Inflammatory macrophage treated with lipopolysaccharide for 4 hours (primary cell): ENCODE measurements at places on chromosomes 3 and 15.

DNA sequence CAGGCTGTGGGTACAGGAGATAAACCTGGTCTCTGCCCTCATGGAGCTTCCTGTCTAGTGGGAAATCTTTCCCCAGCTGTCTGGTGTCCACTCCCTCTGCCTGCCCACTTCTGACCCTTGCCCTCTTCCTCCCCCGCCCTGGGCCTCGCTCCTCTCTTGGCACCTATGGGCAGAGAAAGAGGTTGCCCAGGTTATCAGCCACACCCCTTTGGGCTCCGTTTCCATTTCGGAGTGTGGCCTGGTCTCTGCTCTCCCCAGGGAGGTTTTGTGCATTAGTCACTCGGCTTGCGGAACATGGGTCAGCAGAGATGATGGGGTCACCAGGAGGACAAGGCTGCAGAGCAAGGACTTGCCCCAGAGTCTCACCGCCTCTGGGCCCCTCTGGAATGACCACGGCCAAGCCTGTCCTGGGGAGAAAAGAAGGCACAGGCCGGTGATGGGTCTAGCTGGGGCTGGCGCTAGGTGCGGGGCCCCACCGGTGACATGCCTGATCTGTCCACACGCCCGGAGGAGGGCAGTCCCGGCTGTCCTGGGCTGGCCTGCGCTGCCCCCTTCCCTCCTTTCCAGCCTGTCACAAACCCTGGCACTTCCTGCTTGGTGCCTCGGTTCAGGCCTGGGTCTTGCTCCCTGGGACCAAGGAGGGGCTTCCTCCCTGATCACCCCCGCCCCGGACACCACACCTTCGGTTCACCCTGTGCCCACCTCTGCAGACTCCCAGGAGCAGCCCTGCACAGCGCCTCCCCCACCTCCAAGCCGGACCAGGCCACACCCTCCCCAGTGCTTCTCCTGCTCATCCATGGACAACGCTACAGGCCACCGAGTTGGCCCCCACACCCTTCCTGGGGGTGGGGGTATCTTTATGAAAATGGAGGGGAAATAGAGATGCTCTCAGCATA is 35.6 kb upstream of the MUC4 start:
- no peak for DNase-seq

DNA sequence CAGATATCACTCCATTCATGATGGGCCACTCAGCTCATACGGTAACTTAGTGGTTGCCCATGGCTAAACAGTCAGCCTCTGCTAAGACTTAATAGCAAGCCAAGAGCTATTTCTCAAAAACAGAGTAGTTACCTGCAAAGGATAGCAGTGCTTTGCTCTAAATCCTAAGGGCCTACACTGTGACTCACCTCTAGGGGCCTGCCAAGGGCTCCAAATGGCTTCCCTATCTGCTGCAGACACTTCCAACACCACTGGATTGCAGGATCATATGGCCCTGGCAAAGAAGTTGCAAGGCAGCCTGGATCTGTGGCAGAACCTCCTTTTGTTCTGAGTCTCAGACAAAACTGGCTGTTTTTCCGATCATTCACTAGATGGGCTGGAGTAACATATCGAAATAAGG is 17.8 kb downstream of the CGGBP1 start:
- DNase-seq = no peak

DNA sequence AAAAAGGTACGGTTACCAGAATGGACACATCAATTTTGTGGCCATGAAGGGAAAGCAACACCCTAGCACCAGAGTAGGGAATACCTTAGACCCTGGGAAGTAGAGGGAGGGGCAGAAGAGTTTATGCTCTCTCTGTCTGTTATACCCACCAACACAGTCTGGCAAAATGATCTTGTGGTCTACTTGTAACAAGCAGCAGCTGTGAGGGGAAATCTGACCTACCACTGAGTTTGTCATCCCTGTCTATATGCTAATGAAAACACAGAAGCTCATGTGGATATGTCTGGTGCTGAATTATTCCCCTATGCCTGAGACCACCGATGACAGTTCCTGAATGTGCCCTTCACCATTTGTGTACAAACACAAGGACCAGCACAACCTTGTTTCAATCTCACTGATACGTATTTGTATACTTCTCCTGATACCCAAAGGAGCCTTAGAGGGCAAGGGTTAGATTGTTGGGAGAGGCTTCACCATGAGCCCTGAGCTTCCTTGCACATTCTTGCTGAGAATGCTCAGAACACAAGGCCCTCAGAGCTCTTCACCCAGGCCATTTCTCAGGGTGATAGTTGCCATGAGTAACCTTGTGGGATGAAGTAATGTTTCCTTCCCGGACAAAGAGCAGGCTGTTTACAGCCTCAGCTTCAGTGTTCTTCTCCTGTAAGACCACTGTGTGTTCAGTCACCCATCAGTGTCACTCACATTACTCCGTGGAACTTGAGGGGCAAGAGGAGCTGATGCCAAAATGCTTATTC is 24.7 kb upstream of the ZNF639 start:
- no peak for DNase-seq

- peak; percentile 56 for DNase-seq
Measured at GRCh38 chr3:139937674-139938279, 2.8 kb downstream of the CLSTN2 start.

GRCh38 chr15:59997070-59997701 is 6.9 kb upstream of the FOXB1 start:
- no peak for DNase-seq

DNA sequence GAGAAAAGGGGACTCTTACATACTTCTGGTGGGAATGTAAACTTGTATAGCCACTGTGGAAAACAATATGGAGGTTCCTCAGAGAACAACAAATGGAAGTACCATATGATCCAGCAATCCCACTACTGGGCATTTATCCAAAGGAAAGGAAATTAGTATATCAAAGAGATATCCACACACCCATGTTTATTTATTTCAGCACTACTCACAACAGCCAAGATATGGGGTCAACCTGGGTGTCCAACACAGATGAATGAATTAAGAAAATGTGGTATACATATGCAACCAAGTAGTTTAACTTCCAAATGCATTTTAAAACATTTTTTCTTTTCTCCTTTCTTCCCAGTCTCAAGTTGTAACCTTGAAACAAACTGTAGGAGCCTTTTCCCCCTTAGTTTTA is 54.3 kb downstream of the IMPG2 start:
- no peak for DNase-seq

DNA sequence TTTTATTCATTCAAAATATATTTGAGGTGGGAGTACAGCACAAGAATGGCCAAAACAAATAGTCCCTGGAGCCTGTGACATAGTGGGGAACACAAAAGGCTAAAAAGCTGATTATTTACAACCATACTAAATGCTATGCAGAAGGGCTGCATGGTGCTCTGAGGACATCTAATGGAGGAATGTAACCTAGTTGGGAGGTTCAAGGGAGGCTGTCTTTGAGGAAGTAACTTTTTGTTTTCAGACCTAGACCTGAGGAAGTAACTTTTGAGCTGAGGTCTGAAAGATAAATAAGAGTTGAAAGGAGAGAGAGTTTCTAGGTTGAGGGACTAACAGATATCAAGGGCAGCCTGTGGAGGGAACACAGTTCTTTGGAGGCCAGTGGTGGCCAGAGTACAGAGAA is 34.8 kb upstream of the RASA2 start:
- DNase-seq = peak; percentile 76

DNA sequence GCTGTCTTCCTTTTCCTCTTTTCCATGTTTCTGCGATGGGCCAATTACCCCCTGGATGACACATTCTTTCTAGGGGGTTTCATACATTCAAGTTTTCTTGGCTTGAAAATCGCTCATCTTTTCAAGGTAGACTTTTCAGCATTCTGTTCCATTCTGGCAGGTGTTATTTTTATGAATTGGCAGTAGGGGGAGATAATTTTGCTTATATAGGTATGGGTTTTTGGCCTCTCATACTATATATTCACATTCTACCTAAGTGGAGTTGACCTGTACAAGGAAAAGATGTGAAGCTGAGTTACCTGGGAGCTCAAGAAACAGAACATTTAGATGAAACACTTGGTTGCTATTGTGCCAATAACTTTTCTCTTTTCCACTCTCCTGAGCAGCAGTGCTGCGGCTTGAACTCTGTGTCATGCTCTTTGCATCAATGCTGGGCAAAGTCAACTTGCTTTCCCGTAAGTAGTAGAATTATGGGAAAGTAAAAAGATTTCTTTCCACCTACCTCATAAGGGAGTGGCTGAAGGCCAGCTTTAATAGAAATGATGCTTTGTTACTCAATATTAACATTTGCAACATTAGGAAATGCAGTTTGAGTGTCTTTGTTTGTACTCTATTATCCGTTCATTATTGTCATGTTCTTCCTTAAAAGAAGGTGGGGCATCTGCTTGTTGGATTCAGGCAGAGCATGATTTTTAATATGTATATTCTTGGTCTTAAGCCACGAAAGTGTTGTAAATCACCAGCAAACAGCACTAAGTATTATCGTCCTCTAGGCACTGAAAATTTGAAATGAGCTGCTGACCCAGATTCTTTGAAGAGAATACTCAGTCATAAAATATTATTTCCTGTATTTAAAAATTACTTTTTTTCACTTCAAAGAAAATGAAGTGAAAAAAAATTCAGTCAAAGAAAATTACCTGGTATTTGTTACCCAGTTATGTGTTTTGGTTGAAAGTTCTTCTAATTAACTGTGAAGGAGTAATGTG is 27.7 kb upstream of the MFSD1 start:
- DNase-seq = peak; percentile 19

- DNase-seq = no peak
Measured at GRCh38 chr15:65376767-65377104, 1.1 kb downstream of the IGDCC3 start.

GRCh38 chr15:64619880-64620839 is 155.2 kb downstream of the RBPMS2 start:
- no peak for DNase-seq

DNA sequence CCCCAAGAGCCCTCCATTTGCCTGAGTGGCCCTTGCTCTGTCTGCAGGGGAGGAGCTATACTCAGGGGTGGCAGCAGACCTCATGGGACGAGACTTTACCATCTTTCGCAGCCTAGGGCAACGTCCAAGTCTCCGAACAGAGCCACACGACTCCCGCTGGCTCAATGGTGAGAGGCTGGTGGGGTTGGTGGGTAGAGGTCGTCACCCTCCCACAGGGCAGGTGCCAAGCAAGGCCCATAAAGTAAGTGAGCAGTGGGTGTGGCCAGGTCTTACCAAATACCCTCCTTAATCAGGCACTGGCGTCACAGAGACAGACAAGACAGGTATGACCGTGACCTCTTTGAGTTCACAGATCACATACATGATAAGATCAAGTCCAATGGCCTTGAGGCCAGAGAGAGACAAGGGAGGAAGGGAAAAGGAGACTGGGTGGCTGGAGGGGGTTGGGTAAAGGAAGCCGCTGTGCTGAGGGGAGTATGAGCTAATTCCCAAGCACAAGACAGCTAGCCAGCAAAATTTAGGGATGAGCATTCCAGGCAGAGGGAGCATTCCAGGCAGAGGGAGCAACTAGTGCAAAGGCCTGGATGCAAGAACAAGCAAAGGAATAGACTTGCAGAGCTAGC is 2.5 kb downstream of the SEMA3B start:
- no peak for DNase-seq

DNA sequence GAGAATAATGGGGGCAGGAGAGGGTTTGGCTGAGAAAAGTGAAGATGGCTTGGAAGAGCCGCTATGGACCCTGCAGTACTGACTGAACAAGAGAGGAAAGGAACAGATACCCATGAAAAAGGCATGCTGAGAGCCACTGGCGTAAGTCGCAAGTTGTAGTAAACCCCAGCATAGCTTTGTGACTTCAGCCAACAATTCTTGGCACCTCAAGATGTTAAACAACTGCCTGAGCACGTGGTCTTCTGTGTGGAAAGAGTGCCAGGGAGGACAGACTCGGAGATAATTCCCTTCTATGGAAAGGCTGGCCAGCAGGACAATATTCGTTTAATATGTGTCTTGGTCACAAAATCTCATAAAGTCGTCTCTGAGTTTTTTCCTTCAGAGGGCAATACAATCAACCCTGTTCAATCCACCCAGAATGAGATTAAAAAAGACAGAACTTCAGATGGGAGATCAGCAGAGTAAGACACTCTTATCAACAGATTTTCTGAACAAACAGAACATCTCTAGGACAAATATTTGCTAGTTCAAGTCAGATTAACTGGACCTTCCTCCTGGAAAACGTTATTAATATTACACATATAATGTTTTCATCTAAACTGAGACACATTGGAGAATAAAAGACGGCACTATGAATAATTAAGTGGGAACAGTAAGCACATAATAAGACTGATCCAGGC is 49.2 kb downstream of the NEK10 start:
- no peak for DNase-seq

DNA sequence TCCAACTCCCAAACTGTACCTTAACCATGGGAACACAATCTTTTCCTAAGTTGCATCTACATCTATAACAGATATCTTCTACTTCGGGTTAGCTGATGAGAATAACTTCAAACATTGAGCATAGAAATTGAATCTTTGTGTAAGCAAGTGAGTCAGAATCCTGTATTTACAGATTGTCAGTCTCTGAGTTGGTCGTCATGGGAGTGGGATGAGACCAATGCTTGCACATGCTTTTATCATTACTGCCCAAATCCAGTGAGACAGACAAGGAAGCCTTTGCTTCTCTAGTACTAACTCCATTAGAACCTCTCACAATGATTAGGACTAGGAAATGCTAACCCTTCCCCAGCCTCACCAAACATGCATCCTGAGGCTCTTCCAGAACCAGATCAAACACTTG is 587.1 kb upstream of the ZNF717 start:
- no peak for DNase-seq

- DNase-seq = peak; percentile 68
Measured at GRCh38 chr15:78327466-78327865, 12.7 kb upstream of the CRABP1 start.

- DNase-seq = no peak
Measured at GRCh38 chr15:27805261-27806220, 293.6 kb downstream of the OCA2 start.

- peak; percentile 13 for DNase-seq
Measured at GRCh38 chr3:31132132-31132769, 237.8 kb upstream of the GADL1 start.

DNA sequence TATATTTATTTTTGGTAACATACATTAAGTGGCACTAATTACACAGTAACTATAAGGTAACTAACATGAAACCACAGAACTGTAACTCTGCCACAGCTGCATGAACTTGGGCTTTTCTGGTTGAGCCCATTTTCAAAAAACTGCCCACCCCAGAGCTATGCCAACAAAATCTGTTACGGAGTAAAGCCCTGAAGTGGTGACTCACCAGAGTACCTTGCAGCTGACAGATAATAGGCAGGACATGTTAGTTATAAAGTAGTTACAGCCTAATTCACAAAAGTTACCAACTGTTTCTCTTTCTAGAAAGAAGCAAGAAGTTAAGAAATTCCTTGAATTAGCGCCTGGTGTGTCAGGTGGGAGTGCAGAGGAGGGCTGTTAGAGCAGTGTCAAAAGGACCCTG is 1.5 kb upstream of the GPX1 start:
- no peak for DNase-seq
